CD4-positive, alpha-beta T cell treated with Interleukin-15 for 4 hours (primary cell): ENCODE measurements at places on chromosomes 11 and 22.
A peak's percentile ranks its signal among the peaks of the same experiment; 100 is the strongest.

DNA sequence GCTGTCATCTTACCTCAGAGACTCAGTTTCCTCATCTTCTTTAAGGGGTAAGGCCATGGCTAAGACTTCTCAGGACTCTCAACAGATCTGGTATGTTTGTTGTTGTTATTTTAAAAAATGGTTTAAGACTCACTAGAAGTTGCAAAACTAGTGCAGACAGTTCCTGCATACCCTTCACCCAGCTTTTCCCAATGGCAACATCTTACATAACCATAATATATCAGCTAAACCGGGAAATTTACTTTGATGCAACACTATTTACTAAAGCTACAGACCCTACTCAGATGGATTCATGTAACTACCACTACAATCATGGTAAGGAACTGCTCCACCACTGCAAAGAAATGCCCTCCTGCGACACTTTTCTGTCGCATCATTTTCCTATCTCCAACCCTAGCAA, 20.4 kb downstream of the LGR4 start:
- no peak for DNase-seq

DNA sequence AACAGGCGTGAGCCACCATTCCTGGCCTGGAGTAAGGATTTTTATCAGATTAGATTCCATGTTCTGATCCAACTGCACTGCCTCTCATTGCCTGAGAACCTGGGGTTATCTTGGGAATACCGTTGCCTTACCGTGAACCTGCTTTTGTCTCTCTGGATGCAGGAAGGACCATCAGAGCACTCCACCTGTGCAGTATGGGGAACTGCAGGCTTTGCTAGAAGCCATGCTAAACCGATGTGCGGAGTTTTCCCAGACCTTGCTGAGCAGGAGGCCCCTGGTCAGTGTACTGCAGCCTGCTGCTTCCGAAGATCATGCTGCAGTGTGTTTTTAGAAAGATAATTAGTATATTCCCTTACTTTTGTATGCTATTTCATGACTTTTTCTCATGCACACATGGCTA, 43.6 kb downstream of the MEI1 start:
- no peak for DNase-seq

- no peak for DNase-seq
Observed at GRCh38 chr11:74015919-74016684, 7.2 kb upstream of the UCP3 start.

DNA sequence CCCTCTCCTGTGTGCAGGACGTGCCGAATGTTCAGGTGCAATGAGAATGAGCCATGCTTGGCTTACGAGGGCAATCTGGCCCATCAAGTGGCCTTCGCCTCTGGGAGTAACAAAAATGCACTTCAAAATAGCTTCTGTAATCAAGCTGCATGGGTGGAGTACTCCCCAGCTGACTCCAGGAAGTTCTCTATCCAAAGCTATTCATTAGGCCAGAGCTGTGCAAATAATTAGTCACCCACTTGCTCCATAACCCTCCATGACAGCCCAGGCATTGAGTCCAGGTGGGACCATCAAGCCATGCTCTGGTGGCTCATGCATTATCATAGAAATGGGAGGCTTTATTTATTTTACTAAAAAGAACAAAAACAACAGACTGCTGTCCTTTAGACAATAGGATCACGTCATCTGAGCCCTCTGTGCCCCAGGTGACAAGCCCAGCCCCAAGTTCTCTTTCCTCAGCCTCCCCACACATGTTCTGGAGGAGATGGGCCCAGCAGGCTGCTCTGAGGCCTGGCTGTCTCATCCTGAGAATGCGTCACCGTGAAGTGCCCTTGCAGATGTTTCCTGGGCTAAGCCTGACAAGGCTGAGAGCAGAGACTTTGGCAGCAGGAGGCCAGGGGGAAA, 244.7 kb downstream of the ETS1 start:
- DNase-seq: peak; percentile 81

GRCh38 chr11:120694726-120695125, 183.2 kb downstream of the GRIK4 start:
- no peak for DNase-seq

DNA sequence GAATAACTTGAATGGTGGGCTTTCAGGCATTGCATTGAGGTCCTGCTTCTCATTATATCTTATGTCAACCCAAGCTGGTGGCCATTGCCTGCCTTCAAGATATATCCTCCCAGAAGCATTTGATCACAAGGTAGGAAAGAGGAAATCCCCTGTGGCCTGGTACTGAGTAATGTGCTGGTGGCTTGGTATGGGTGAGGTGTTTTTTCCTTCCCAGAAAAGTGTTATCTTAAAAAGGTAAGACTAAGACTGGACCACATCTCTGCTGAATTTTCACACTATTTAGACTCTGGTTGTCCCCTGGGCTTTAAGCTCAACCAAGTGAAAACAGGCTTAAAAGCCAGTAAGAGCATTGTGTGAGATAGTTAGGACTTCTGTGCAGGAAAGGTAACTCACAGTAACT, 3.7 kb downstream of the INSC start:
- DNase-seq: no peak

GRCh38 chr11:7531011-7531410, 17.2 kb downstream of the PPFIBP2 start:
- no peak for DNase-seq

DNA sequence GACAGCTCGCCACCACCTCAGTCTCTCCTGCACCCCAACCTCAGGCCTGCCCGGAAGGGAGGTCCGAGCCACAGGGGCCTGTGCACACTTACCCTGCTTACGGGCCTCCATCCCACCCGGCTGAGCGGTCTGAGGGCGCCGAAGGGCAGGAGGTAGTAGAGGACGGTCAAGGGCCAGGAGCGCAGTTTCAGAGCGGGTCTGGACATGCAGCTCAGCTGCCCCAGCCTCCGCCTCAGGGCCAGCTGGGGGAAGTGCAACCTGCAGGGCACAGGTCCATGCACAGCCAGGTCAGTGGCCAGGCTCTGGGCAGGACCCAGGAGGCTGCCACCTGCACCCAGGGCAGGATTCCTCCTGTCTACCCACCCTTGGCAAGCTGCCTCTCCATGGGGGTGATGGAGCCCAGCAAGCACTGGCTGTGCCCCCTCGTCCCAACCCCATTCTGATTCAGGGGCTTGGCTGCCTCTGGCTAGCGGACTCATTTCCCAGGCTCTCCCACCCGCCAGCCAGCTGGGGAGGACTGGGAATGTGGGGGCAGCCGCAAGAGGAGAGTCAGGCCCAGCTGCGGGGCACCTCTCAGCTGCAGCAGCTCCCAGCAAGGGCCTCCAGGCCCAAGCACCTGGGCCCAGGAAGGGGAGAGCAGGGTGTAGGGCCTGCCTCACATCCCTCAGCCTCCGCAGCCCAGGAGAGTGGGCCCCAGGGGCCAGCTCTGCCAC, 38.3 kb downstream of the PISD start:
- DNase-seq: no peak

DNA sequence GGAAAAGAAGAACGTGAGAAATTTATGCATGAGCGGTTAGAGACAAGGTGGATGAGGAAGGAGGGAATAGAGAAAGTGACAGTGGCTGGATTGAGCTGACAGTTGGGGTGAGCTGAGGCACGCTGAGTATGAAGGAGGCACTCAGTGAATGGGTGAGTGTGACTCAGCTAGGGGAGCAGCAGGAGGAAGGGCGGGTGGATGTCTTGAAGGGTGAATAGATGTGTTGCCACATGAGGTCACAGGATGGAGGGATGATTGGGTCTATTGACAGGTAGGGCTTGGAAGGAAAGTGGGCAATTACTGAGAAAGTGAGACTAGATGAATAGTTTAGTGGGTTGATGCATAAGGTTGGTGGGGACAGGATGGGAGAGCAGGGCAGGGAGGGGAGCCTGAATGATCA, 8.0 kb downstream of the IFITM10 start:
- DNase-seq: no peak

DNA sequence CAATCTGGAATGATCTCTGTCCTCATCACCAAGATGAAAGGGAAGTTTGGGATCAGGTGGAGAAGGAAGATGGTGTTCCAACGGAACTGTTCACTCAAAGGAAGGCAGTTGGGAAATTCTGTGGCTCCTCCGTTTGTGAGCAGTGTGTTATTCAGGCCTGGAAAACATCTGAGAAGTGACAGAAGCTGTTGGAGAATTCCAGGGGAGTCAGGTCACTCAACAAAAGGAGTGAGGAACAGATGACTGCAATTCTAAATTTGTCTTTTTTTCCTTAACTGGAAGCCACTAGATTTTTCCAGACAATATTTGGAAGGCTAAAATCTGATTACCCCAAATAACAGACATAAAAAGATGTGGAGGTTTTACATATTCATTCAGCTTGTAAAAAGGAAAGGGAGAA, 107.8 kb downstream of the CD44 start:
- no peak for DNase-seq

GRCh38 chr22:17712441-17712840, 61.8 kb downstream of the BID start:
- no peak for DNase-seq

DNA sequence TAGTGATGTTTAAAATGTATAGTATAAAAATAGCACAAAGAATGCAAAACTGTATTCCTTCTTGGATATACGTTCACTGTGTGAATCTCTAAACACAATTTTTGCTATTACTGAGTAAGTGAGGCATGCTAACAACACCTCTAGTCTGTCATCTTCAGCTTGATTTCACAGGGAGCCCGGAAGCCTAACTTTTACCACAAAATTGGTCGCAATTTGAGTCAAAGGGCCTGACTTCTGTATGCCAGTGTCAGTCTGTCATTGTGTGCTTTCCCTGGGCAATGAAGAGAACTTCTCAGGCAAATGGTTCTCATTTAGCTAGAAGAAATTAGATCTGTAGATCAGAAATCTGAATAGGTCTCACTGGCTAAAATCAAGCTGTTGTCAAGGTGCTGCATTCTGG, 1059.5 kb downstream of the FAM181B start:
- DNase-seq: no peak

- DNase-seq: no peak
Observed at GRCh38 chr22:42805998-42806830, 50.9 kb downstream of the ARFGAP3 start.

- DNase-seq: no peak
Observed at GRCh38 chr11:3859373-3859881, 4.0 kb downstream of the STIM1 start.

DNA sequence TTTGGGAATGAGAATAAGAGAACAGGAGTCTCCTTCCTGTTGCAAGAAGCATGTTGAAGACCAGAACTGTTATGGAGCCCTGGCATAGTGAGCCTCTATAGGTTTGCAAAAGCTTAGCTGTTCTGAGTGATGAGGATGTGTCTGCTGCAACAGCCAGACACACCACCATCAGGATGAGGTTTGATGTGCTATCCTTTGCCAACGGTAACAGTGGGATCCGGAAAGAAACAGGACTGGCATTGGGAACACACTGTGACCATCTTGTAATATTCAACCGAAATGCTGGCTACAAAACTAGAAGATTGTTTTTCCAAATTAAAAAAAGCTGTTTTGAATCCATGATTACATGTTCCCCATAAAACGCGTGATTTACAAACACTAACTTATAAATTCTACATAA, 117.0 kb downstream of the ME3 start:
- DNase-seq: no peak
